Sigmoid colon (tissue), 7 donors: ENCODE measurements at places on chromosomes 12 and 14. TPM values are rescaled to one million over a fixed set of nuclear protein-coding genes. Genes with fewer than 3 reads are reported as not detected.

PPP1R1A gene
- 17.5 TPM for total RNA-seq

DPF3 gene
- 0.28 TPM for total RNA-seq

DERA gene
- total RNA-seq, result 46.4 TPM

AKAP3 gene
- 0.99 TPM for total RNA-seq

WNT1 gene
- not detected for total RNA-seq

TAS2R42 gene
- total RNA-seq, result not detected

ASCL1 gene
- under 0.01 TPM for total RNA-seq

DNA sequence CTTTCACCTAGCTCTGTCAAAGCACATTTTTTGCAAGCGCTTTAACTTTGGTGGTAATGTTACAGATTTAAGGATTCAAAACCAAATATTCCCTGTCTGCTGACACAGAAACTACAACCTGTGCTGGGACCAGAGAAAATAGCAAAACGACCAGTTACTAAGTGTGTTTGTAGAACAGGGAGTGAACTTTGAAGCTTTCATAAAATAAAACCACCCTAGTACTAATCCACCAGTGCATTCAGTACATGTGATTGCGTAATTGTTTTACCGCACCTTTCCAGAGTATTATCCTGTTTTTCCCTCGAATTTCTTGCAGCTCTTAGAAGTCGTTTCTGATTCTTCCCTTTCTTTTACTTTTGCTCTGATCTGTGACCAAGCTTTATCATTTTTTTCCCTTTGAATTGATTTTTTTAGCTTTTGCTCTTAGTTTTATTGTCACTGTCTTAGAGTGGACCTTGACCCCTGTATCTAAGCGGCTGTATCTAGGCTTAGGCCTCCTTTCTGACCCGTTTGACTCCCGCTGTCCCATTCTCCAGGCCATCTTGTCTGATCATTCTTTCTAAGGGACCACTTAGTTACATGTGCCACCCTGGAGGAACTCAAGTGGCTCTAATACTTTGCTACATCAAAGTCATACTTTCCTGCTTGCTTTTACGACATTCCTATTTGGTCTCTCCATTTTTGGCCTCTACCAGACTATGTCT, 429.4 kb downstream of the PCNX1 start:
- no peak overlapping the region for H3K4me3 ChIP-seq
- no peaks in the 10 kb centered on the region for H3K27me3 ChIP-seq
- no peak for DNase-seq
- no peaks in the 10 kb centered on the region for H3K36me3 ChIP-seq

DNA sequence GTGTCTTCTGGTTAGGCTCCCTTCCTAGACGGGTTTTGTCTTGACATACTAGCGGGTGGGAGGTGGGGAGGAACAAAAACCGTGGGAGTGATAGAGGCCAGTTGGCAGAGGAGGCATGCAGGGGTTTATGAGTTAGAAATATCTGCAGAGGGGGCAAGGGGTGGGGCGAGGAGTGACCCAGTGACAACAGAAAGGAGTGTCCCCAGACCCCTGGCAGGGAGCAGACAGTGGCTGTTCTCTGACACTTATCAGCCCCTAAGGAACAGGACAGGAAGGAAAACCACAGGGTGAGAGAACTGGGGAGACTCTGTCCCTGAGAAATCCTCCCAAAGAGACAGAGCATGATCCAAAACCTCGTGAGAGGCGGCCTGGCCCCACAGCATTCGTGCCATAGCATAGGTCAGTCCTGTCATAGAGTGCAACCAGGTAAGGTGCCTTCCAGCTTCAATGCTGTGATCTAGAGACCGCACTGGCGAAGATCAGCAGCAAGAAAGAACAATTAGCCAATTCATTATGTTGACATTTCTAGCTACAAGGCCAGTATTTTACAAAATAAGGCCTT, 141.4 kb downstream of the CRADD start:
- H3K27ac ChIP-seq, result peak overlapping the region; percentile 88
- DNase-seq, result no peak
- no peaks in the 10 kb centered on the region for H3K36me3 ChIP-seq

DNA sequence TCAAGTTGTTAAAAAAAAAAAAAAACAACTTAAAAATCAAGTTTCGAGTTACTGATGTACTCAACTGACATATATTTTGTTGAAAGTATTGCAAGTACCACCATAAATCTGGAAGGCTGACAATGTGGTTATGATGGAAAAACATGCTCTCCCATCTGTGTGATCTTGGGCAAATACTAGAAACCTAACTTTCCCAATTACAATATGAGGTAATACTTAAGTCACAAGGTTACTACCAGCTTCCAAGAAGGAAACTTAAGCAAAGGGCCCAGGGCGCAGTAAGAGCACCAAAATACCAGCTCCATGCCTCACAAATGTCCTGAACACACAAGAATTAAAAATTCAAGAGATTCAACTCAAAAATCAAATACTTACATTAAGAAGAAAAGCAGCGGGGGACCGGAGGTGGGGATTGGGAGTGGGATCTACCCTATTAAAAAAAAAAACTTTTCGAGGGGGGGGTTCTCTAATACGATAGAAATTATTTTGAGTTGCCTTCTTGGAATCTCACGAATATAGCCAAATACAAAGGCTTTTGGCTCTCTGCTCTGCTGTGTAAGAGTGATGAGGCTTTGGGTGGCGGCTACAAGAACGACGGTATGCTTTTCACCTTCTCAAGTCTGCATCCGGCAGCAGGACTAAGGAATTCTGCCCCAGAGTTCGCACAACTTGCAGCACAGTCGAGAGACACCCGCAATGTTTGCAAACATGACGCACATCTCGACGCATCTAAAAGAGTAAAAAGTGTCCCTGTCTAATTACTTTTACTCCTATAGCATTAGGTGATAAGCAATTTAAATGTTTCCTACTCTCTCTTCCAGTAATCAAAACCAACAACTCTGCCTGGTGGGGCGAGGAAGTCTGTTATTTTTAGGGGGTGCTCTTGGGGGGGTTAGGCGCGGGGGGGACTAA, 1.1 kb downstream of the SAV1 start:
- H3K4me1 ChIP-seq, result peaks cover 24% of the 10 kb centered on the region
- DNase-seq, result peak; percentile 78
- peak overlapping the region; percentile 97 for H3K27ac ChIP-seq
- H3K27me3 ChIP-seq, result no peaks in the 10 kb centered on the region
- peak overlapping the region; percentile 93 for H3K4me3 ChIP-seq

GRCh38 chr12:3552726-3553045, 61.7 kb downstream of the PRMT8 start:
- no peak overlapping the region for H3K27ac ChIP-seq
- H3K4me3 ChIP-seq, result no peak overlapping the region

DNA sequence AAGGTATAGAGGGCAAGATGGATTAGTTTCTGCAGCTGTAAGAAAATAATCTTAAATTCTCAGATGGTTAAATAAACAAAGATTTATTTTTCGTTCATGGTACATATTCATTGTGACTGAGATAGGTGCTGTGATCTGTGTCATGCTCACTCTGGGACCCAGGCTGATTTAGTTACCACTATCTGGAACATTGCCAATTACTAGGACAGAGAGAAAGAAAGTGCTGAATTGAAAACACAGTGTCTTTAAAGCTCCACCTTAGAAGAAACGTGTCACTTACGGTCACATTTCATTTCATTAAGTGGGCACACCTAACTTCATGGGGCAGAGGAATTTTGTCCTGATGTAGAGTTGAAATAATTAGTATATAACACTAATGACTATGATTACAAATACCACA, 430.0 kb downstream of the CCDC91 start:
- no peaks in the 10 kb centered on the region for H3K36me3 ChIP-seq
- no peak overlapping the region for H3K4me3 ChIP-seq
- no peak for DNase-seq
- no peaks in the 10 kb centered on the region for H3K4me1 ChIP-seq
- H3K27me3 ChIP-seq, result no peaks in the 10 kb centered on the region

DNA sequence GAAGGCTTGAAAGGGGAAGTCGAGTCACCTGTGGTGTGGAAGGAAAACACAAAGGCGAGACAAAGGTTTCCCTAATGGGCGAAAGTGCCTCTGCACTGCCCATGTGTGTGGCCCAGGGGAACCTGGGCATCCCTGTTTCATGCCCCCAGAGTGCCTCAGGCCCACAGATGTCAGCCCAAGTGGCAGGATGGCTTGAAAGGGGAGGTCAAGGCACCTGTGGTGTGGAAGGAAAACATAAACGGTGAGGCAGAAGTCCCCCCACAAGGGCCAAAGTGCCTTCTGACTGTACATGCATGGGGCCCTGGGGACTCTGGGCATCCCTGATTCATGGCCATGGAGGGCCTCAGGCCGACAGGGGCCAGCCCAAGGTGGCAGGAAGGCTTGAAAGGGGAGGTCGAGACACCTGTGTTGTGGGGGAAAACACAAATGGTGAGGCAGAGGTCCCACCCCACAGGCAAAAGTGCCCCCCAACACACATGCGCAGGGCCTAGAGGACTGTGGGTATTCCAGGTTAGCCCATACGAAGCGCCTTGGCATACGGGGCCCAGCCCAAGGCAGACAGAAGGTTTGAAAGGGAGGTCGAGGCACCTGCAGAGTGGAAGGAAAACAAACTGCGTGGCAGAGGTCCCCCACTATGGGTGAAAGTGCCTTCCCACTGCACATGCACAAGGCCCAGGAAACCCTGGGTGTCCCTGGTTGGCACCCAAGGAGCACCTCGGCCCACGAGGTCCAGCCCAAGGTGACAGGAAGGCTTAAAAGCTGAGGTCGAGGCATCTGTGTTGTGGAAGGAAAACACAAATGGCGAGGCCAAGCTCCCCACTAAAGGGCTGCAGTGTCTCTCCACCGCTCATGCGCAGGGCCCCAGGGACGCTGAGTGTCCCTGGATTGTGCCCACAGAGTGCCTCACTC, 382.3 kb downstream of the ALG10 start:
- no peaks in the 10 kb centered on the region for H3K4me1 ChIP-seq
- no peak overlapping the region for H3K27ac ChIP-seq
- DNase-seq, result peak; percentile 38
- no peak overlapping the region for H3K4me3 ChIP-seq
- H3K27me3 ChIP-seq, result no peaks in the 10 kb centered on the region

- H3K27me3 ChIP-seq, result no peaks in the 10 kb centered on the region
- no peak overlapping the region for H3K27ac ChIP-seq
- H3K36me3 ChIP-seq, result no peaks in the 10 kb centered on the region
- DNase-seq, result peak; percentile 32
- peaks cover 84% of the 10 kb centered on the region for H3K4me1 ChIP-seq
Measured at GRCh38 chr14:73777420-73777819, 63.2 kb upstream of the PNMA1 start.

DNA sequence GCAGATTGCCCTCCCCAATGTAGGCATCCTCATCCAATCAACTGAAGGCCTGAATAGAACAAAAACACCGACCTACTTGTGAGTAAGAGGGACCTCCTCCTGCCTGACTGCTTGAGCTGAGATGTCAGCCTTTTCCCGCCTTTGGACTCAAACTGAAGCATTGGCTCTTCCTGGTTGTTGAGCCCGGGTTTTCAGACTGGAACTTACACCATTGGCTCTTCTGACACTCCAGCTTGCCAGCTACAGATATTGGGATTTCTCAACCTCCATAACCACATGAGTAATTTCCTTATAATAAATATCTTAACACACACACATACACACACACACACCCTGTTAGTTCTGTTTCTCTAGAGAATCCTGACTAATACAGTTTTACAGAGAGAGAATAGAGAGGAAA, 173.4 kb upstream of the NTF3 start:
- H3K27me3 ChIP-seq, result no peaks in the 10 kb centered on the region
- H3K27ac ChIP-seq, result no peak overlapping the region
- no peaks in the 10 kb centered on the region for H3K36me3 ChIP-seq

DNA sequence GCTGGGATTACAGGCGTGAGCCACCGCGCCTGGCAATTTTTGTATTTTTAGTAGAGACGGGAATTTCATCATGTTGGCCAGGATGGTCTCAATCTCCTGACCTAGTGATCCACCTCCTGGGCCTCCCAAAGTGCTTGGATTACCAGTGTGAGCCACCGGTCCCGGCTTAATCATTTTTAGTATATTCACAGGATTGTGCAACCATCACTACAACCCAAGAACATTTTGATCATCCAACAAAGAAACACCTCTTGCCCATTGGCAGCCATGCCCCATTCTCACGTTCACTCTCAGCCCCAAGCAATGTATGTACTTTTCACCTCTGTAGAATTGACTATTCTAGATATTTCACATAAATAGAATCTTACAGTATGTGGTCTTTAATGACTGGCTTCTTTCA, 19.9 kb downstream of the SP1 start:
- H3K27ac ChIP-seq, result no peak overlapping the region
- DNase-seq, result peak; percentile 36
- H3K4me1 ChIP-seq, result peaks cover 42% of the 10 kb centered on the region
- H3K36me3 ChIP-seq, result no peaks in the 10 kb centered on the region
- no peak overlapping the region for H3K4me3 ChIP-seq
- H3K27me3 ChIP-seq, result no peaks in the 10 kb centered on the region

DNA sequence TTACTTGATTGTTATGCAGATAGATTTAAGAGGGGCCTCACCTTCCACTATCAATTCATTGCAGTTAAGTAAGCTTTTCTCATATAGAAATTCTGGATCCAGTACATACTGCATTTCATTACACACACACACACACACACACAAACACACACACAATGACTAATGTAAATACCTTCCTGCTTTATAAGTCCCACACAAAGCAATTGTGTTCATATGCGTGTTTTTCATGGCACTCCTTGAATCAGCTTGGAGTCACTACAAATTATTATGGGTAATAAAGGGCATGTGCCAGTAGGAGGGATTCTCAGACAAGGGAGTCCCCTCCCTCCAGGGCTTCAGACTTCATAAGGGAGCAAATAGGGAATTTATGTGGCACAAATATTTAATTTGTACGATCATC, 4.5 kb downstream of the MIPOL1 start:
- no peak overlapping the region for H3K27ac ChIP-seq
- no peaks in the 10 kb centered on the region for H3K36me3 ChIP-seq
- H3K4me1 ChIP-seq, result peaks cover 7% of the 10 kb centered on the region
- no peak overlapping the region for H3K4me3 ChIP-seq

- H3K4me3 ChIP-seq, result peak overlapping the region; percentile 53
- no peaks in the 10 kb centered on the region for H3K4me1 ChIP-seq
- H3K36me3 ChIP-seq, result no peaks in the 10 kb centered on the region
- peak overlapping the region; percentile 60 for H3K27ac ChIP-seq
- H3K27me3 ChIP-seq, result peaks cover 14% of the 10 kb centered on the region
- no peak for DNase-seq
Measured at GRCh38 chr12:53752192-53752601, 418 bp upstream of the CISTR start.
